ENCODE measurements at places on chromosomes 3 and 15.

GRCh38 chr15:94453227-94453988 lies 222.0 kb downstream of the MCTP2 start:
- DNase-seq, result peak; percentile 75

DNA sequence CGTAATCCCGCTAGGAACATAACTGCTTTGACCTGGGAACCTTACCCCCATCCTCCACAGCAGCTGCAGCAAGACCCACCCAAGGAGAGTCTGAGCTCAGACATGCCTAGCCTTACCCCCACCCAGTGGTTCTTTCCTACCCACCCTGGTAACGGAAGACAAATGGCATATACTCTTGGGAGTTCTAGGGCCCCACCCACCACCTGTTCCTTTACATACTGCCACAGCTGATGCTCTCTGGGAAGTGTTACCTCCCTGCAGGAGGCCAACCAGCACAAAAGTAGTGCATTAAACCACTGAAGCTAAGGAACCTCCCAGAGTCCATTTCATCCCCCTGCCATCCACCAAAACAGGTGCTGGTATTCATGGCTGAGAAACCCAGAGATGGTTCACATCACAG lies 50.6 kb upstream of the AZI2 start:
- DNase-seq, result no peak

DNA sequence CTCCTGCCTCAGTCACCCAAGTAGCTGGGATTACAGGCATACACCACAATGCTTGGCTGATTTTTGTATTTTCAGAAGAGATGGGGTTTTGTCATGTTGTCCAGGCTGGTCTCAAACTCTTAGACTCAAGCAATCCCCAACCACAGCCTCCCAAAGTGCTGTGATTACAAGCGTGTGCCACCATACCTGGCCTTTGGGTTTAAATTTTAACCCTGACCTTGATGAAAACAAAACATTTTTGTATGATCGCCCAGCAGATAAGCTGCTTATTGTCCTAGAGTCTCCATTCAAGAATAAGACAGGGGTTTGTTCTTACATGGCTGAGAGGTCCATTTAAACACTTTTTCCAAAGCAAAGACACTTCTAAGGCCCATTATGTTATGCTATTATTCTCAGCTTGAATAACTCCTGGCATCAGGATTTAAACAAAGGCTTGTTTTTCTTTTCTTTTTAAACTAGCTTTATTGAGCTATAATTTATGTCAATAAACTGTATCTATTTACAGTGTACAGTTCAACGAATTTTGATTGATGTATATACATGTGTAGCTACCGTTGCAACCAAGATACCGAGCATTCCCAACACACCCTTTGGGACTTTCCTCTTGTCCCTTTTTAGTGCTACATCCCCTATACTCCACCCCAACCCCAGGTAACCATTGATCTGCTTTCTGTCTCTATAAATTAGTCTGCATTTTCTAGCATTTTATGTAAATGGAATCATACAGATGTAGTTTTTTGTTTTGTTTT lies 1.4 kb upstream of the MUC13 start:
- DNase-seq, result no peak

GRCh38 chr3:102926618-102927017 lies 491.8 kb downstream of the ZPLD1 start:
- DNase-seq, result no peak

DNA sequence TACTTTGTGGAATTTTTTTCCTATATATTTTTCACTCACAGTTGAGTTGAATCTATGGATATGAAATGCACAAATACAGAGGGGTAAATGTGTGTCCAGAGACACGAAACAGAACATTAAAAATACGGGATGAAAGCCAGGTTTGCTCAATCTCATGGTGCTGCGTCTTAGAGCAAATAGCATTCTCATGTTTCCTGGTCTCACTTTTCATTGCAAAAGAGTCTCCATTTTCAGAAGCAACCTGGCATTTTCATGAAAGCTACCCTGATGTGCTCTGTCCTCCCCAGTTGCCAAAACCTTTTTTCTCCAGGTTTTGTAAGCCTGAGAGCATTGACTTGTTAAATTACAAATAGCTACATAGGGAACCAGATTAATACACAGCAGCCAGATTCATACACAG lies 49.5 kb upstream of the MBNL1 start:
- no peak for DNase-seq

- DNase-seq, result no peak
Observed at GRCh38 chr15:64599716-64600115, 139.3 kb downstream of the ZNF609 start.

GRCh38 chr15:89231832-89232231 lies 10.5 kb upstream of the RLBP1 start:
- DNase-seq, result no peak

DNA sequence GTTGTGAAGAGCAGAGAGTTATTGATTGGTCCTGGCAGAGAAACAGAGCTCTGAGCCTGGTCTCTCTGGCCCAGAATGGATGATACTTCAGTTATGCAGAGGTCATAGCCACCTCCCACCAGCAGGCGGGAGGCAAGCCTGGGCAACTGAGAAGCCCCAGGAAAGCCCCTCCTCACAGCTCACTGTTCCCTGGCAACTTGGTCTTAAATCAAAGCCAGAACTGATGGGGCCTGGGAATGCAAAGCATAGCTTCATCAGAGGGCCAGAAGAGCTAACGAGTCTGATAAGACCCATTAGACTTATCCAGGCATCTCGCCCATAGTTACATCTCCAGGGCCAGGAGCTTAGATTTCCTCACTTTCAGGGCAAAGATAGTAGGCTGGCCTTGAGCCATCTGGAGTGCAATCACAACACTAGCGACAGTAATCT lies 5.5 kb upstream of the COLQ start:
- DNase-seq, result no peak

GRCh38 chr3:94234177-94234788 lies 171.4 kb downstream of the NSUN3 start:
- DNase-seq, result no peak

GRCh38 chr3:64138046-64138445 lies 87.2 kb downstream of the PRICKLE2 start:
- no peak for DNase-seq

DNA sequence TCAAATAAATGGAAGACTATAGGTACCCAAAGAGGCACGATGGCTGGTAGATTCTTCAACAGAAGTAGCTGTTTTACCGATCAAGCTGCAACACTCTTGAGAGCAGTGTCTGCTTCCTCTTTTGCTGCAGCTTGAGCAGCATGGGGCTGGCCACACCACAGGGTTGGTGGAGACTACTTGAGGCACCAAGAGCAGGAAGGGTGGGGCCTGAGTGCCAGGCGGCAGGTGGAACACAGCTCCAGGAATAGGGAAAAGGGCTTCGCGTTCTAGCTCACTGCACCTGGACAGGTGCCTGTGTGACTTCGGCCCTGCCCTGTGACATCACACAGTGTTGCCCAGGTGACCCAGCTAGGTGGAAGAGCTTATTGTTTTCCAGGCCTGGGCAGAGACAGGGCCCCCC lies at the start of gene CCDC33:
Gene CCDC33, plus strand, starts transcription at position 365 of the 400 bp plus-strand sequence. CDS start 394 bp downstream, outside the sequence.
- DNase-seq, result no peak

DNA sequence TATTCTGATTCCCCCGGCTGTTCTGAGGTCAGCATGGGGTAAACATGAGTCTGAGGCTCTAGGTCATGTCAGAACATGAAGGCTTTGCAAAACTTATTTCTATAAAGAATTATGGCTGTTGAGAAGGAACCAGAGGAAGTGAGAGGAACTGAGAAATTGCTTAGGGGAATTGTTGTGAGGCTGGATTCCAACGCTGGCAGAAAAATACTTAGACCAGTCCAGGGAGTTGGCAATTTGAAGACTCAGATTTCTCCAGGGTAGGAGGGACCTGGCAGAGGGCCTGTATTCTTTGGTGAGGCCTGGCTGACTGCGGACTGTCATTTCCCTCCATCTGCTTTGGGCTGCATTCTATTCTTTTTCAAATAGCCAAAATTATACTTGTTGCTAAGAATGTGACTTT lies 155.5 kb downstream of the PLD1 start:
- DNase-seq, result peak; percentile 20

DNA sequence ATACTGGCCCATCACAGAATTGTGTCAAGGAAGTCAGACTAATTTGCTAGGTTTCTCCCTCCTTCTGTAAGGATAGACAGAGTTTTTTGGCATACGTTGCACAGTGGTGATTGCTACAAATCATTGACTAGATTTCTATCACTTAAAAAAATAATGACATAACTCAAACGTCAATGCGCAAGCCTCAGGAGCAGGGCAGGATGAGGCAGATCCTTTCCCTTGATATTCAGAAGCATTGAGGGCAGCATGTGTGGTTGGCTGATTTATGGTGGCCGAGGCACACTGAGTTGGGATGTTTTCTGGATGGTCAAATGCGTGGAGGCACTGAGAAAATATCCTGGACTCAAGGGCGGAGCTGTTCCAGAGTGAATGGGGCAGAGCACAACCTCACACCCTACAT lies 14.4 kb downstream of the THSD4 start:
- no peak for DNase-seq

DNA sequence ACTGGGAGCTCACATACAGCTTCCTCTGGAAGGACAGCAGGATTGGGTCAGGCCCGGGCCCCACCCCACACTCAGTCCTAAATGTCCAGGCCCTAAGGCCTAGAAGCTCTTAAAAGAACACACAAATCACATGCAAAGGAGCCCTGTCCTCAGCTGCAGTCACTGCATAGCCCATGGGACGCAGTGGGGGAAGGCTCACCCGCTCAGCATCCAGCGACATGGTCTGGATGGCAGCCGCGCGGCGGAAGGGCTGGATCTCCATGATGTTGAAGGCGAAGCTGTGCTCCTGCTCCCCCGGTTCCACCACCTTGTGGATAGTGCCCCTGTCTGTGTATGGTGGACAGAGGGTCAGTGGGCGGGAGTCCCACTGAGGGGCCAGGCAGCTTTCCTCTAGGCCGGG lies 22.1 kb downstream of the SEMA7A start:
- no peak for DNase-seq
